Cardiac septum (tissue), 1 donor: ENCODE measurements at places on chromosomes 3 and 15. TPM values are rescaled to one million over a fixed set of nuclear protein-coding genes. Genes with fewer than 3 reads are reported as not detected.

DNA sequence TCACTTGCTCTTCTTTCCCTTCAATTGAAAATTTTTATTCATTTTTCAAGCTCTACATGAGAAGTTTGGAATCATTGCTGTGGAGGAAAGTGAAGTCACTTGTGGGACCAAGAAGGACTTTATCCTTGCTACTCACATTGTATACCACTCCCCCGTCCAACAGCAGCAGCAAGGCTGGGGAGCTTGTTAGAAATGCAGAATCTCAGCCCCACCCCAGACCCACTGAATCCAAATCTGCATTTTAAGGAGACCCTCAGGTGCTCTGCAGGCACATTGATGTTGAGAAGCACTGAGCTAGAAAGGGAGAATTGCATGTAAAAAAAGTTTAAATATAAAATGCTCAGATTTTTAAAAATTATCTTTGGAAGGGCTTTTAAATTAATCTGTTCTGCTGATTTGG is 202.3 kb upstream of the MRPL3 start:
- no peak for DNase-seq

DNA sequence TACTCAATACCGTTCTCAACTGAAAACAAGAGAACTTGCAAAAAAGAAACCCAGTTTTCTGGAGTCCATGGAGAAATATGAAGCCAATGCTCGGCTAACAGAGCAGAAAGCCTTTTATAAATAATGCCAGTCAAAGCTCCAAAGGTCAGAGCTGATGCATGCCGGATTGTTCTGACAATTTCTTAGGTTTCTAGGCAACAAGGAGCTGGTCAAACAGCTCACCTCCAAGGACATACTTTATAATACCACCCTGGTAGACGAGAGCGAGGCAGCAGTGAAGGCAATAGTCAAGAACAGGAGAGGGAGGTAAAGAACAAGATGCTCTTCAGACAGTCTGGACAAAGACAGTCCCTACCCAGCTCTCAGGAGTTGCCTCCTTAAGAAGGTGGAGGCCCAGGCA is 111.1 kb downstream of the UBE3A start:
- no peak for DNase-seq

GRCh38 chr3:48685603-48686511 is at the start of gene NCKIPSD:
Gene NCKIPSD (minus strand): TSS chr3:48685915. CDS start chr3:48685807, 108 bp downstream.
- peak; percentile 96 for DNase-seq

- DNase-seq = no peak
Measured at GRCh38 chr15:63226966-63227401, 37.6 kb downstream of the RAB8B start.

DNA sequence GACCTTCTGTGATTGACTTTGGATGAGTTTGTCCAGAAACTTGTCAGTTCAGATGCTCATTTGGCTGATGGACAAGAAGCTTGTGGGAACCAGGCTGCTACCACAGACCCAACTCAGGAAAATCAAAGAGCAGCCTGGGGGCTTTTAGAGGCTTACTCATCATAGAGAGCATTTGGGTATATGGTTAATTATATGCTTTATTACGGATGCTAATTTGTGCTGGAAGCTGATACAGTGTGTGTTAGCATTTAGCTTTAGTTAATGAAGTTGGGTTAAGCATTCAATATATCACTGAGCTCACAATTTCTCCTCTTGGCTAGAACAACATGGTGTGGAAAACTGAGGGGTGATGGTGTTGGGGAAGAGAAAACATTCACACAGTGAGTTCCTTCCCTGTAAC is 664.2 kb upstream of the CFAP20DC start:
- DNase-seq = no peak

DNA sequence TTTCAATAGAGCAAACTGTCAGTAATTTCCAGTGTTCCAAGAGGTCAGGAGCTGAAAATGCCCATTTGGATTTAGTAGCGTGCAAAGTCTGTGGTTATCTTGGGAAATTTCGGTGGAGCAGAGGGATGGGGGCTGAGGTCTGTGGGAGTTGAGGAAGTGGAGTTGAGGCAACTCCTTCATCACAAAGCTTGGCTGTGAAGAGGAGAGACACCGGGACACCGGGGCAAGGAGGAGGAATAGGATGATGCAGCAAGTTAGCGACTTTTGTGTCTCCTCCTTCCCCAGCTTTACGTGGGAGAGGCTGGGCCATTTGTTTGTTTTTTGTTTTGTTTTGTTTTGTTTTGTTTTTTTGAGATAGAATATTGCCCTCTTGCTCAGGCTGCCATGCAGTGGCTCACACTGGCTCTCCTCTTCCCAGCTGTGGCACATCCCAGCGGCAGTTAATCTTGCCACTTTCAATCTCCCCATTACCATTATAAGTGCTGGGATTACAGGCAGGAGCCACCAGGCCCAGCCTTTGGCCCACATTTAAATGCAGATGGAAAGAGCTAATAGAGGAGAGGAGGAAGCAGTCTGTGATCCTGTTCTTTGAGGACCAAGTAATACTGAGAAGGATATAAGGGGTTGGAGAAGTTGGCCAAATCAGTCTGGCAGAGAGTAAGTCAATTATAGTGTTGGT is 47.1 kb downstream of the CRTC3 start:
- DNase-seq = no peak

DNA sequence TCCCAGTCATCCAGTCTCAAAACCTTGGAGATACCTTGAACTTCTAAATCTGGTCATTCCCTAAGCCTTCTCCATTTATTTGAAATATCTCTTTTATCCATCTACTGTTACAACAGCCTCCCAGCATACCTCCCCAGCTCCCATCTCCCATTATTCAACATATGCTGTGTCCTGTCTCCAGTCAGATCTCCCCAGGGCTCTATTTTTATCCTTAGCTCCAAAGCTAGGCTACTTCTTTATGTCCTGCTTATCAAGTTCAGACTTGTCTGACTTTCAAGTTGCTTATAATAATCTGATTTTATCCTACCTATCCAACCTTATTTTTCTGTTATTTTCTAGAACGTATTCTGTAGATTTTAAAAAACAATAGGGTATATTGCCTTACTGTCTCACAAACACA is 44.2 kb downstream of the IQGAP1 start:
- no peak for DNase-seq

DNA sequence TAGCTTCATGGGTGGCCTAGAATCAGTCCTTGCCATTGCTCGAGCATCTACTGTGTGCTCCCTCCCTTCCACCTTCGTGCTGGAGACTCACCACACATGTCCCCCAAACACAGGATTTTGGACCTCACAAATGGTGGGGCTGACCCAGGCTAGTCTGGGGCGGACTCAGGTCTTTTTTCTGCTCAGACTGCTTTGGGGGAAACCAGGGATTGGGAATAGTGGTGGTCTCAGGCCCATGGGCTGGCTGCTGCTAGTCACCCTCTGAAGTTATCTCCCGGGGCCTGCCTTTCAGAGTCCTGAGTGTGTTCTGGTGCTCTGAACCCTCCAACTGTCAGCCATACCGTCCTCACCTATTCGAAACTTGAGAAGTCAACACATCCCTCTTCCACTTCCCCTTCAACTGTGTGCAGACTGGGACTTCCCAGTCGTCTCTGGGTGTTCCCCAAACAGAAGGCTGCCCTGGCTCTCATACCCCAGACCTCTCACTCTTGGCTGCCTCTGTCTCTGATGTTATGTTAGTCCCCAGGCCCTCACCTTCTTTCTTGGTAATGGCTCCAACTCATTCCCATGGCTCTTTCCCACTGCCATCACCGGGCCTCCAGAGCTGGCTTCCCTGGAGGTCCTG is 46.0 kb downstream of the PPCDC start:
- no peak for DNase-seq

- peak; percentile 93 for DNase-seq
Measured at GRCh38 chr3:159765030-159765859, 223.4 kb upstream of the IL12A start.

- DNase-seq = no peak
Measured at GRCh38 chr15:62606376-62607113, 436.0 kb upstream of the TPM1 start.

DNA sequence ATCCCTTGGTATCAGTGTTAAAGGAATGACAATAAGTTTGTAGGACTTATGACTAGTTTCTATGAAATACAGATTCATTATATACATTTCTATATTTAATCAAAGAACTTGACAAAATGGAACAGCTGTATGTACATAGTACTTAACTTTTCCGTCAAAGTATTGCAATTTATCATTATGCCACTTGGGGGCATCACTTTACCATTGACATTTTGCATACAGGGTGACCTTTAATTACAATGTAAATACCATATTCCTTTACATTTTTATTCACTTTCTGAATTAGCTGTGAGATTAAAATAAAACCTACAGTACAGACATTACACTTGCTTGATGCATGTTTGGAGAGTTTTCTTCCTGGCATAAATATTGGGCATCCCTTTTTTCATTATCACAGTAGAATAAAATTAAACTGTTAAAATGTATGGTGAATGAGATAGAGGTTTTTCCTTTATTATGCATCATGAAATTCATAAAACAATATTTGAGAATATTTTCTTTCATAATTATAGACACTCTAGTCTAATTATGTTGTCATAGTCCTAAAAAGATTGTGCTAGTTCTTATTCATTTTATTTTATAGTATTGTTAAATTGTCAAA is 6.9 kb downstream of the NEK11 start:
- no peak for DNase-seq

DNA sequence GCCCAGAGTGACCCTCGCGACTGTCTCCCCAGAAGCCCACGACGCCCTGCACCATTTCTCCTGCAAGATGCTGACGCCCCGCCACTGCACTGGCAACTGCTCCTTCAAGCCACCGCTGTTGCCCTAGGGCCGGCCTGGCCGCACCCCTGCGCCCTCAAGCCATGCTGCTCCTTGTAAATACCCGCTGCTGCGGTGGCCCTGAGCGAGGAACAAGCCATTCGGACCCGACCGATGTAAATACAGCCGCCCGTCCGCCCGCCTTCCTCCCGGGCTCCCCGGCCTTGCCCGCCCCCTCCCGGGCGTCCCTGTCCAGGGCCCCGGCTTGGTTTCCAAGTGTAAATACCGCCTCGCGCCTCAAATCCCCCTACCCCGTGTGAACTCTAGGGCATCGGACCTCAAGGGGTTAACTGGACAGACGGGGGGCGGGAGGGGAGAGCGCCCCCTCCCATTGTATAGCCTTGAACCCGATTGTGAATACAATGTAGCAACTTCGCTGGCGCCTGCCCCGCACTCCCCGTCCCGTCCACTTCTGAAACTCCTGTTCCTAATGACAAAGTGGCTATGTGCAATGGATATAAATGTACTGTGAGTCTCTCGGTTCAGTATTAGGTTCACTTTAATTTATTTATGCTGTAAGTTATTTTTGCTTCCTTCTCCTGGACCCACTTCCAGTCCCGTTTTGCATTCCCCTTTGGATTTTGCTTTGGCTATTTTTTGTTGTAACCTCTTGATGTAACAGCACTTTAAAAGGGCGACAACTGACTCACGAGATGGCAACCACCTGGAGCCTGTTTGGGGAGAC is 5.9 kb downstream of the RNU6-1 start:
- peak; percentile 71 for DNase-seq

- no peak for DNase-seq
Measured at GRCh38 chr3:156059950-156060501, 60.4 kb upstream of the KCNAB1 start.

DNA sequence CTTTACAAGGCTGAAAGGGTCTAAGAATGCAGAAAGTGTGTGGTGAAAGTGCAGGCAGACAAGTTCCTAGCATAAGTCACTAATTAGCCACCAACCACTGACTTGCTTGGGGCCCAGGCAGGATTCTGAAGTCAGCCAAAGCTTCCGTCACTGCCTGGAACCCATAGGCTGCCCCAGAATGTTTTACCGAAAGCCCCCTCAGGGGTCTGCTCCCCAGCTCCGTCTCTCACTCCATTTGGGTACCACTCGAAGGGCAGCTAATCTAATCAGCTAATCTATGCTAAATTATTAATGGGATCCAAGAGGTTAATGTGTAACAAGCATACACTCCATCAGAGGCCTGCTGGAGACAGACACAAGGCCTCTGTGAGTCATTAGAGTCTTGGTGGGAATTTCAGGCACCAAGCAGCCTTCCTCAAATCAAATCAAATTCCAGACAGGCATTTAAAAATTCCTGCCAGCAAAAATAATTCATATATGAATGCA is 13.2 kb downstream of the ADAMTS9 start:
- no peak for DNase-seq

Gene ACTC1
- 11,631 TPM for total RNA-seq

Gene C3orf22
- total RNA-seq = not detected

Gene CPEB1
- 3.1 TPM for total RNA-seq

GRCh38 chr3:141462176-141462859 is 24.5 kb upstream of the RASA2 start:
- no peak for DNase-seq

GRCh38 chr15:25738171-25738965 is 124.8 kb downstream of the ATP10A start:
- peak; percentile 54 for DNase-seq

Gene GRK7
- 0.08 TPM for total RNA-seq

DNA sequence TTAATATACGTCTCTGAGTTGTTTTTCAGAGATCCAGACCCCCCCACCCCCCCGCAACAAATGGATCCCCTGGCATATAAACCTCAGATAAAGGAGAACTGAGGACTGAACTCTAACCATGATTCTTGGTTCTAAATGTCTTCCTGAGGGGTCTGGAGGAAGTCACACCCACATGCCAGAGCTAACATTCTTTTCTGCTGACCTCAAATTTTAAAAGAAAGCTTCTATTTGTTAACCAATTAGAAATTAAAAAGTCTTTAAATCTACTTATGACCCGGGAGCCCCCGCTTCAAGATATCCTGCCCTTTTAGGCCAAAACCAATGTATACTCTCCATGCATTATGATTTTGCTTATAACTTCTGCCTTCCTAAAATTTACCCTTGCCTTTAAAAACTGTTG is 188.3 kb downstream of the ECT2 start:
- DNase-seq = no peak

DNA sequence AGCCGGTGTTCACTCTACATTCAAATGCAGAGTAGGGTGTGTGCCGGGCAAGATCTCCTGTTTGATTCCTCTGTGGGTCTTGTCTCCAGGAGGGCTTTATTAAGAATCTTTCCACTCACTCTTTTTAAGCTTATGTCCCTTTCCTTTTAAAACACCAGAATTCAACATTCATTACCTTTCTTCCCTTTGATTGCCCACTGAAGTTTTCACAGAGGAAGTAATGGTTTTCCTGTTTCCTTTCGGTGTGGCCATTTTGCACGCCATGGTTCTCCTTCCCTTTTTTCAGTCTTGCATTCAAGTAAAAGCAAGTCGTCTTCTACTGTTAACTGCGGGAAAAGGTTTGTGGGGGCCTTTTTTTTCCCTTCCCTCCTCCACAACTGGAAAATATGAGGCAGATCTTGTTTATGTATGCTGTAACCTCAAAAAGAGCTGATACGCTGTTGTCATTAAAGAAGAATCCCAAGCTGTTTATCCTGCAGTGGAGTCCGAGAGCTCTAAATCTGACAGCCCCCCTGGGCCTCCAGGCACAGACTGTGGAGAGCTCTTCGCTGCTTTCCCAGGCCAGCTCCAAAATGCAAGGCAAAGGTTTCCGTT is 40.5 kb downstream of the FILIP1L start:
- DNase-seq = peak; percentile 76

GRCh38 chr15:69576035-69576526 is 123.5 kb downstream of the RPLP1 start:
- DNase-seq = peak; percentile 87

Gene HTR3D
- total RNA-seq = not detected

- DNase-seq = no peak
Measured at GRCh38 chr3:171753025-171753472, 57.2 kb downstream of the PLD1 start.

Gene TXNRD3
- total RNA-seq = 5.1 TPM
